ENCODE measurements at places on chromosomes 5 and 9.

- DNase-seq, result no peak
These were observed 4.0 kb upstream of the RHOBTB3 start for GRCh38 chr5:95726811-95727763.

DNA sequence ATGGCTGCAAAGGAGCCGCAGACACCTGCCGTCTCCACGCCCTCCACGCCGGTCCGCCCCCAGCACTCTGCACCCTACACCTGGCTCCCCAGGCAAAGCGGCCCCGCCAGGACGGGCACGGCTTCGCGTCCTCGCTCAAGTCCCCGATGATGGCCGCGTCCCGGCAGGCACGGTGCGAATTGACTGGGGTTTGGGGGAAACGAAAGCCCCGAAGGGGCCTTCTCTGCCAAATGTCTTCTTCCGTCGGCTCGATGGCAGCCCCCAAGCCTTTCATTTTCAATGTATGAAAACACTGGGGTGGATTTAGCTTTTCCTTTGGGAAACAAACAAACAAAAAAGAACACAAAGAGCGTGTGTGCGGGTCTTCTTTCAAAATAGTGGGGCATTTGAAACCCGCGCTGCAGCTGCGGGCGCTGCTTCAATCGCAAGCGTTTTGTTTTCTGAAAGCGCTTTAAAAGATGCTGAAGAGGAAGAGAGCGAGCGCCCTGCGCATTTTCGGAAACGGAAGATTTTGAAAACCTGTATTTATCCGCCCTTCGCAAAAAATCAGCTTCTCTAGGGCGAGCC, 160.0 kb downstream of the RMI1 start:
- peak; percentile 32 for DNase-seq

- no peak for DNase-seq
These were observed 56.2 kb downstream of the MAP1B start for GRCh38 chr5:72163349-72163983.

DNA sequence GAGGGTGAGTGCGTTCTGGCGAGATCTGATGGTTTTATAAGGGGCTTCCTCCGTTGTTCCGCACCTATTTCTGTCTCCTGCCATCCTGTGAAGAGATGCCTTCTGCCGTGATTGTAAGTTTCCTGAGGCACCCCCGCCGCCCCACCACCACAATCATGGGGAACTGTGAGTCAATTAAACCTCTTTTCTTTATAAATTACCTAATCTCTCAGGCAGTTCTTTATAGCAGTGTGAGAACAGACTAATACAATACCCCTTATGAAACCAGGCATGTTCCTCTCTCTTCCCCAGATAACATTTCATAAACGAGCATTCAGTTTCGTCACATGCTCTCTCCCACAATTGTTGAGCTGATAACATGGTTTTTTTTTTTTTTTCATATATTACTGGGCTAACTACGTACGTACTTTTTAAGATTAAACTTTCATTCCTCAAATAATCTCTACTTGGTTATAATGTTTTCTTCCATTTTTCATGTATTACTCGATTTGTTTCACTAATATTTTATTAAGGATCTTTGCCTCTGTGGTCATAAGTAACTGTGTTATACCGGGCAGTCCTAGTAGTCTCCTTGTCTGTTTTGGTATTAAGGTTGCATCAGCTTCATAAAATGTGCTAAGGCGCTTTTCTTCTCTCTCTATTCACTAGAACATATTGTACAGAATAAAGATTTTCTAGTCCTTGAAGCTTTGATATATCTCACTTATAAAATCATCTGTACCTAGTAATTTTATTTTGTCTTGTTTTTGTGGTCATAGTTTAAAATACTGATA, 64.9 kb upstream of the MVB12B start:
- DNase-seq, result no peak

DNA sequence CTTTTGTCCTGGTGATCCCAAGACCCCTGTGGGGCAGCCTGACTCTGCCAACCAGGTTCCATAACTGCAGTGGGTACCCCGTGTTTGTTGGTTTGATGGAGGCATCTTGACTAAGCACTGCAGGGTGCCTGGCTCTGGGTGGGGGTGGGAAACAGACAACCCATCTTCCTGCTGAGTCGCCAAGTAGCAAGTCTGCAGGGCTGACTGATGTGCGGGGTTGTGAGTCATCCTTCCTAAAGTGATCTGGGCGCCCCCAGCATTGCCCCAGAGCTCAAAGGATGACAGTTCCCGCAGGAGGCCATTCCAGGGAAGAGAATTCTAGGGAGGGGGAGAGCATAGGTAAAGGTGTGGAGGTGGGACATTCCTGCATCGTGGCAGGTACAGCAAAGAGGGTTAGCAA, 23.5 kb downstream of the DAB2IP start:
- DNase-seq, result no peak

- no peak for DNase-seq
These were observed 34.5 kb upstream of the COL5A1 start for GRCh38 chr9:134606951-134607731.

GRCh38 chr9:136351252-136351800, 12.2 kb downstream of the DNLZ start:
- no peak for DNase-seq
